NCI-H526 (cell line): ENCODE measurements at places on chromosomes 16 and 17.

GRCh38 chr16:24070851-24071250, 185.3 kb upstream of the CACNG3 start:
- peak; percentile 57 for DNase-seq

DNA sequence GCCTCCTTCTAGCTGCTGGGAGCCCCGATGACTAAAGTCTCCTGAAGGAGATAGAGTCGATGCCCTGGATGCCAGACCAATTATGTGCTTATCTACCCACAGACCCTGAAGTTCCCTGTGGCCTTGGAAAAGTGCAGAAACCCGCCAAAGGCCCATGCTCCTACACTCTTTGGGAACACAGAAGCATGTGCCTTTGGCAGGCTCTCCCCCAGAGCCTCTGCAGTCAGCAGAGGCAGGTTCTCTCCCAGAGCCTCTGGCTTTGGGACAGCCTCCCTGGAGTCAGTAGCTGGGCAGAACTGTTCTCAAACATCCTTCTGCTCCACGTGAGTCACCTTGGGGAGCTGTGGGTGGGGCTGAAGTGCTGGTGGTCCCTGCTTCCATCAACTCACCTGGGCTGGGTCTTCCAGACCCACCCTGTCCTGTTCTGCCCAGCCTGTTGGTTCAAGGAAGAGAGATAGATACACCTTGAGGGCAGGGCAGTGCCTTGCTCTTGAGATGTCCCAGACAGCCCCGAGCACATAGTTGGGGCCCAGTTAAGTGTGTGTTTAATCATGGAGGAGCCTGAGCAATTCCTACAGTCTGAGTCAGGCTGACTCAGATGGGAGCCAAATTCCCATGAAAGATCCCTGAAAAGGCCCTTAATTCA, 3.2 kb upstream of the CDK5RAP3 start:
- DNase-seq = no peak

DNA sequence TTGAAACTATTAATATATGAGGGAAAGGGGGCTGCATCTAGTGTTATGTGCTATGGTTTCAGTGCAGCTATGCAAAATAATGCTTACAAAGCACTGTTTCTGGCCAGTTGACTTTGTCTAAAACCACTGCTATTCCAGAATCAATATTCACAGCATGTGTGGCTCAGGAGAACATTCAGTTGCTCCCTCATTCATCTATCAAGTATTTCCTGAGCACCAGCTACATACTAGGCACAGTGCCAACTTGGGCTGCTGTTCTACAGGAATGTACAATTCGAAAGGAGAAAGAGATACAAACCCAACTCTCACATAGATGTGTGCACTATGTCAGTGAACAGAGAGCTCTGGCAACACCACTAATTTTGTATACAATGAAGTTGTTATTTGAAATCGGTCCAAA, 183.0 kb downstream of the PHKB start:
- no peak for DNase-seq

DNA sequence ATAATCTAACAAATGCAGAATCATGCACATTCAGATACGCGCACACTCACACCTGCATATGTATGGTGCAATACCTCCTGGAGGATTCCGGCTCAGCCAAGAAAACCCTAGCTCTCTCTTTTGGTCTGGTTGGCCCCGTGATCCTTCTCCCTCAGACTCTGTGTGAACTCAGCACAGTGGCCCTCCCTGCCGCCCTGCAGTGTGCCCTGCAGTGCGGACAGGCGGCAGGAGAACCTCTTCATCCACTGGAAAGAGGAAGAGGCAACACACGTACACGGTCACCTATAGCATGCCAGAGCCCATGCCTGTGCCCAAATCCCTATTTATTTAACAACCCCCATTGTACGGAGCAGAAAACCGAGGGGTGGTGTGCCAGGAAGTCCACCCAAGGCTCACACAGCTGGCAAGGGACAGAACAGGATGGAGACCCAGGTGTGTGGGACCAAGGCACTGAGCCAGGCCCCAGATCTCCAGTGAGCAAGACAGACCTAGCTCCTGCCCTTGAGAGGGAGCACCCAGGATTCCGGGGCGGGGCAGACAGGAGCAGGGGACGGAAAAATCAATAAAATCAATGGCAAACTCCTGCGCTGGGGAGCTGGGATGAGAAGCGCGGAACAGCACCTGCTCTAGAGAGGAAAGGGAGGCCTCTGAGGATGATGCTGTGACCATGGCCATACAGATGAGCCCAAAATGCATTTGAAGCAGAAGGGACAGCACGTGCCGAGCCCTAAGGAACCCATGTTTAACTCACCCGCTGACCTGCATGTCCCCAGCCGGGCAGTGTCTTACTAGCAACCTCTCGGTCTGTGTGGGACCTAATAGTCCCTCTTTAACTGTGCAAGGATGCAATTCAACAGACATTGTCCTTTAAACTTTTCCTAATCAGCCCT, 54.7 kb upstream of the CIBAR2 start:
- no peak for DNase-seq

DNA sequence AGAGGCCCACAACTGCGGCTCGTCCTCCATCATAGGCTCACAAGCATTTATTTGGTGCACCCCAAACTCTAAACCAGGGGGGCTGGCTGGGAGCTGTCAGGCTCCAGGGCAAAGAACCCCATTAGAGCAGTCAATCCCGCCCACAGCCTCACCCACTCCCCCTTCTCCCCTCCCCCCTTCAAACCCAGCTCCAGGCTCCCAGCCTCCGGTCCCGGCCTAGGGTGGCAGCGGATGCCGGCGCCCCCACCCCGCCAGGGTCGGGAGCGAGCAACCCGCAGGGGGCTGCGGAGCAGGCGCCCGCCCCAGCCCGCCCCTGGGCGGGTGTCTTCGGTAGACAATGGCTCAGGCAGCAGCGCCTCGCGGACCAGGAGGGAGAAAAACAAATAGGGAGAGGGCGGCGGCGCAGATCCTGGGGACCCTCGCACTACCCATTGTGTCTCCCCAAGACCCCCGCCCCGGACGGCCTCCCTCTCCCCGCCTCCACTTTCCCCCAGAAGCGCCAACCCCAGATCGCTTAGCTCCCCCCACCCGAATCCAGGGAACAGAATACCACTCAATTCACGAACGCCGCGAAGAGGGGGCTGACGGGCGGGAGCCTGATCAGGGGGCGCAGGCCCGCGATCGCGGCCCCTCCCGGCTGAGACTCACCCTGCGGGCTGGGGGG, 572 bp downstream of the FAM171A2 start:
- DNase-seq = peak; percentile 69

DNA sequence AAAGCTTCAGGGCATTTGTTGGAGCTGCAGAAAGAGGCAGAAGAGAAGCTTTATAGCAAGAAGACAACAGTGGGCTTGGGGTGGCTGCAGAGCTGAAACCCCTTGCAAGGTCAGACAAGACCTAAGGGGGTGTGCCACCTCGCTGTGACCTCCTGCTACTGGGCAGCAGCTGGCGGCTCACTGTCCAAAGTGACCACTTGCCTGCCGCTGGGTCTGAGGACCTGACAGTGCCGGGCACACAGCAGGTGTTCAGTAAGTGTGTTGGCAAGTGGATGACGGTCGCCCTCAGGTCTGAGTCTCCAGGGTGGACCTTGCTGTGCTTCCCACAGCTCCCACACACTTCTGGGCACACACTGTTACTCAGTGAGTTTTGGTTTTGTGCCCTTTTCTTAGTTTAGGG, 336.5 kb downstream of the C16orf95 start:
- no peak for DNase-seq

DNA sequence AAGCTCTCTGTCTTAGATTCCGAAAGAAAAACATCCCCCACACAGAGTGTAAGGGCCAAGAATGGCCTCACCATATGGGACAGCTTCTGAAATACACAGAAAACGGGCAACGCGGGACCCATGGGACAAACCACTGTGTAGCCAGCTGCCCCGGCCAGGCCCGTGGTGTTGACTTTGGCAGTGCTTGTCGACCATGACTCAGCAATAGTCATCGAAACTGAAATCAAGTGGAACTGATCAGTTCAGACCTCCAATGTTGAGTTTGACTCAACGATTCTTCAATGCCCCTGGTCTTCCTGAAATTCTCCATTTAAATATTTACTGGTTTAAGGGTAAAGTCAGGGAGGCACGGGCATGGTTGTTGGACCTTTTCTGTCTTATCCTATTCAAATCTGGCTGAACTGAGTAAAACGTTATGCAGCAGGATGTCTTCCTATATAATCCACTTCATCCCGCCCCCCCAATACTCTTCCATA, 27.5 kb downstream of the ZFHX3 start:
- DNase-seq = no peak

GRCh38 chr17:63500543-63501390, 22.4 kb upstream of the KCNH6 start:
- no peak for DNase-seq

GRCh38 chr16:813204-813915, 12.8 kb upstream of the GNG13 start:
- DNase-seq = peak; percentile 54

GRCh38 chr16:72859581-72859980, 188.3 kb downstream of the ZFHX3 start:
- DNase-seq = no peak

GRCh38 chr17:13351046-13351445, 250.7 kb downstream of the HS3ST3A1 start:
- no peak for DNase-seq

GRCh38 chr16:57986196-57986595, 14.3 kb downstream of the ZNF319 start:
- DNase-seq = no peak

DNA sequence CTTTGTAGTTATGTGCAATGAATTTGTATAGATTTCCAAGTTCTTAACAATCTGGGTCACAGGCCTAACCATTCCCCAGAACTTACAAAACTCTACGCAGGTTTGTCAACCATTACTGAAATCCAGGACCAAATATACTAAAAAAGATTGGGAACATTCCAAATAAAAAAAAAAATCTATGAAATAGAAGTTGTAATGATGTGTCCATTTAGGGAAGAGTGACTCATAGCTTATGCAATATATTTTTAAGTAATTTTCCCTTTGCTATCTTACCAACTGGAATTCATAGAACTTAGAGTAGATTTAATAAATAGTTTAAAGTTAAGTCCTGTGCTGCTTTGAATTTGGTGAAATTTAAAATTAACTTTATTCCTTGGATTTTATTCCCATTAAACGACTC, 393.2 kb downstream of the PMP22 start:
- no peak for DNase-seq

- peak; percentile 22 for DNase-seq
These were observed 7.2 kb upstream of the MYCBPAP start for GRCh38 chr17:50501054-50501453.

- peak; percentile 14 for DNase-seq
These were observed 680.7 kb upstream of the SALL1 start for GRCh38 chr16:51831595-51832367.

DNA sequence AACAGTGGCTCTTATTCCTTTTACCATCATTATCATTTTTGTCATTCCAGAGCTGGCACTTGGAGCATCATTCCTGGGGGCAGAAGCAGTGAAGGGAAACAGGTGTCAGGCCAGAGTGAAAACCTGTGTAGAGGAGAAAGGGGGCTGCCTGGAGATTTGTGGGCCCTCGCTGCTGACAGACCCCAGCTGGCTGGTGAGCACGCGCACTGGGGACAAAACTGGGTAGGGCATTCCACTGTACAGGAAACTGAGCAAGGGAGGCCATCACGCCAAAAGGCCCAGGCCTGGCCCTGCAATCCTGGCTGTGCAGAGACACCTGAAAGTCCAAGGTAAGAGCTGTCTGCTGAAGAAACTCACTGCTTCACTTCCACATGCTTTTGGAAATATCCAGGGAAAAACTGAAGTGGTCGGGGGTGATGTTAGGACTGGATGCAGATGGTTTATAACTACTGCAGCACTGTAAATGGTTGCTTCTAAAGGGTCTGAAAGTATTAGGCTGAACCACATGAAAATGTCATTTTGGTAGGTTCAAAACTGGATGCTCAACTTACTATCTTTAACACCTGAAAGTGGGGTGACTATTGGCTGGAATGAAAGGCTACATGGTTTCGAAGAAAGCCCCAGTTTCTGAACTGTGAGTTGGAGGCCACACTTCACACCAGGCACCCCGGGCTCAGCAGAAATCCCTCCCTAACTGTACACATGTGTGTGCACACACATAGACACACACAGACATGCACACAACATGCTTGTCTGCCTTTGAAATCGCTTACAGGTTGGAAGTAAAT, 225.0 kb downstream of the C16orf78 start:
- no peak for DNase-seq

- no peak for DNase-seq
These were observed 13.9 kb downstream of the GRB7 start for GRCh38 chr17:39751637-39752036.

- DNase-seq = peak; percentile 88
These were observed 47.7 kb downstream of the ZFHX3 start for GRCh38 chr16:73000020-73000906.

DNA sequence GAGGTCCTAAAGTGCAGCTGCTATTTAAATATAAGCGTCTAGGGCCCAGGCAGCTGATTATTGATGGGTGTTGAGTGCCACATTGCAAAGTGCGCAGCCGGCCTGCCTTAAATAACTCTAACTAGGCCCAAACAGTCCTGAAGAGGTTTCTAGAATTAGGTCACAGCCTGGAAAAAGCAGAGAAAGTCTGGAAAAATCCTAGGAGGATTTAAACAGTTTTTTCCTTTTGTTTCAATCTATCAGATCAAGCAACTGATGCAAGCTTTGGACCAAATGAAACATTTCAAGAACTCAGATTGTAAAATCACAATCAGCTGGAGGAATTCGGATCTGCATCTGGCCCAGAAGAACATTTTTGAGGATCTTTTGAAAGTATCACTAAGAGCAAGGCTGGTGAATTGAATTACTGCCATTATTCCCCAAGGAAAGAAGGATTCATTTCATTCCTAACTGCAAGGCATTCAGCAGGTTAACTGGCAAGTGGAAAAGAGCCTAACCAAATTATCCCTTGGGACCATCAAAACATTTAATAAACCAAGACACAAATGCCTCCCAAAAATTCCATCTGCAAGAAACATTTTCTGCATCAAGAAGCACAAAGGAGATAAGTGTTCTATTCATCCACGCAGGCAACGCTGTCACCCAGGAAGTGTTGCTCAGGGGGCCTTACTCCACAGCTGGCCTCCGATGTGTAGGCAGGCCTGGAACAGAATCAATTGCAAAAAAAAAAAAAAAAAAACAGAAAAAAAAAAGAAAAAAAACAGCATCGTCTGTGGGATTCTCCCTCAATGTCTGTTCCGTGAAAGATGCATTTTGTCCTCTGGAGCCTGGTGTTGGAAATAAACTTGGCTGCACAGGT, 46.1 kb downstream of the IRX3 start:
- no peak for DNase-seq

DNA sequence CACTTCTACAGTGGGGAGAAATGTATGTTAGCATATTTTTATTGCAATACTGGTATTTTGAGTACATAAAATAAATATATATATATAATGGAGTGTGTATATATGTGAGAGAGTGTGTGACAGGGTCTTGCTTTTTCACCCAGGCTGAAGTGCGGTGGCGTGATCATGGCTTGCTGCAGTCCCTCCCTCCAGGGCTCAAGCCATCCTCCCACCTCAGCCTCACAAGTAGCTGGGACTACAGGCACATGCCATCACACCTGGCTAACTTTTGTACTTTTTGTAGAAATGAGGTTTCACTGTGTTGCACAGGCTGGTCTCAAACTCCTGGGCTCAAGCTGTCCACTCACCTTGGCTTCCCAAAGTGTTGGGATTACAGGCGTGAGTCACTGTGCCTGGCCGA, 4.1 kb downstream of the CYLD start:
- DNase-seq = no peak

- no peak for DNase-seq
These were observed 641 bp downstream of the COG8 start for GRCh38 chr16:69338557-69339288.
